ENCODE measurements at places on chromosomes 3 and 15. TPM values are rescaled to one million over a fixed set of nuclear protein-coding genes. Genes with fewer than 3 reads are reported as not detected.

The GOLGA8J gene
- total RNA-seq, result not detected

DNA sequence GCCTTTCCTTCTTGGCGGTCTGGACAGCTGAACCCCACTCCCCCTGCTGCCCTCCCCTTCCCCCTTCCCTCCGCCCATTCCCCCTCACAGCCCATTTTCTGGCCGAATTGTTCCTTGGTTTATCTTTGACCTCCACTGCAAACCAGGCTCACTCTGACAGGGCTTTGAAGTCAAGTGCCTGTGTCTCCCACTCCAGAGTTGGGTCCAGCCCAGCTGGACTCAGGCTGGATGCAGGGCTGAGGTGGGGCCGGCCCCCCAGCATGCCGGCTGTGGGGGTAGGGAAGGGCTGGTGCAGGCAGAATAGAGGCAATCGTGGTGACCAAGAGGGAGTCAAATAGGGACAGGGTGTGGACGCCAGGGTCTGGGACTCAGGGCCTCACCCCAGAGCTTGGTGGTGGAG, 57.0 kb upstream of the MRPS22 start:
- no peak overlapping the region for H3K4me3 ChIP-seq
- no peaks in the 10 kb centered on the region for H3K36me3 ChIP-seq
- DNase-seq, result no peak
- no peaks in the 10 kb centered on the region for H3K4me1 ChIP-seq
- H3K27ac ChIP-seq, result no peak overlapping the region

DNA sequence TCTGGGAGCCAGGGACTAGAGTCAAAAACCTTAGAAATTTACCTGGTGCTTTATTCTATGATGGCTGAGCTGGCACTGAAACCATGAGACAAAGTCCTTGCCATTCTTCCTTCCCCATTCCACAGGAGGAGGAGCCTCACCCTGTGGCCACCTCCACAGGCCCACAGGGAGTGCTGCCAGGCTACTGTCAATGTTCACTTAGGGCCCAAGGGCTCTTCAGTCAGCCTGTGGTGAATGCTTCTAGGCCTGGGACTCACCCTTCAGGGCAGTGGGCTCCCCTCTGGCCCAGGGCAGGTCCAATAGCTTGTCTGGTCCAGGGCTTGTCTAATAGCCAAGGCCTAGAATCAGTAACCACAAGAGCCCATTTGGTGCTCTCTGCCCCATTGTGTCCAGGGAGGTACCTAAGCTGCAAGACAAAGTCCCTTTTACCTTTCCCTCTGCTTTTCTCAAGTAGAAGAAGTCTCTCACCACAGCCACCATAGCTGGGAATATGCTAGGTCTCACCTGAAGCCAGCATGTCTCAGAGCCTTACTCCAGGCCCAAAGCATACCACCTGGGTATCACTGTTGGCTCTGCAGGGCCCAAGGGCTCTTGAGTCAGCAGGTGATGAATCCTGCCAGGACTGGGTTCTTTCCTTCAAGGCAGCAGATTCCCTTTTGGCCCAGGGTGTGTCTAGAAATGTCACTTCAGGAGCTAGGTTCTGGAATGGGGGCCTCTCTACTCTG, 61.8 kb upstream of the CHRNB4 start:
- no peak overlapping the region for H3K4me3 ChIP-seq
- H3K36me3 ChIP-seq, result no peaks in the 10 kb centered on the region
- DNase-seq, result no peak
- H3K27me3 ChIP-seq, result peaks cover 34% of the 10 kb centered on the region
- peaks cover 13% of the 10 kb centered on the region for H3K4me1 ChIP-seq

DNA sequence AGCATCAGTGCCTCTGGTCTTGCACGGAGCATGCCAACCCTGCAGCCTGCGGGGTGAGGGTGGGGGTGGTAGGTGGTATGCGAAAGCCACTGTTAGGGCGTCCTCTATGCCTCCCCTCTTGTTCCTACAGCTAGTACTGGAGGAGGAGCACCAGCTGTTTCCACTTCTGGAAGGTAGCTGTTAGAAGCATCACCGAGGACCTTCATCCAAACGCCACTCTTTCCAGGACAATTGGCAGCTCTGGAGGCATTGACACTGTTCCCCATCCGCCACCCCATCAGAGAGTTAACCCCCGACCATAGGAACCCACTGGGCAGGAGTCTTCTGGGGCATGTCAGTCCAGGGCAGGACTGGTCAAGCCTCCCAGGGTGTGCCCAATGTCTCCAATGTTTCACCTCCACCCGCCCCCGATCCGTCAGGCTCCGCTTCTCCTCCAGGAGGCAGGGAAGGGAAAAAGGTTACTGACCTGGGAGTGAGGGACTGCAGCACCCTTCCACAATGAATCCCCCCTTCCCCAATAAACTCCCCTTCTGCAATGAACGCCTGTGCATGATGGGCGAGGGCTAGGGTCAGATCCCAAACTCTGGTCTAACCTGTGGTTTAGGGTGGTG, 487 bp downstream of the DUOX2 start:
- peaks cover 18% of the 10 kb centered on the region for H3K4me1 ChIP-seq
- no peak for DNase-seq
- H3K4me3 ChIP-seq, result peak overlapping the region; percentile 68
- H3K36me3 ChIP-seq, result peaks cover 5% of the 10 kb centered on the region

The FBLN2 gene
- not detected for total RNA-seq

DNA sequence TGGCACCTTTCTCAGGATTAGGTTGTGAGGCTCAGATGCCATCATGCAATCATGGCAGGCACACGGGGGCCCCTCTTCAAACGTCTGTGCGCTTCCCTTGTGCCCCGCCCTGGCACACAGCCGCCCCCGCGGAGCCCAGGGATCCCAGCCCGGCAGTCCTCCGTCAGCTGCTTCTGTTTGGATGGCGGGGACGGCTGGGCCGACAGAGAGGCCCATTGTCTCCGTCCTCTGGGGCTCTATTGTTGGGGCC, 849 bp upstream of the HDAC11 start:
- peaks cover 6% of the 10 kb centered on the region for H3K4me1 ChIP-seq
- no peaks in the 10 kb centered on the region for H3K36me3 ChIP-seq

- no peaks in the 10 kb centered on the region for H3K36me3 ChIP-seq
- no peak for DNase-seq
- no peak overlapping the region for H3K4me3 ChIP-seq
- H3K27me3 ChIP-seq, result peaks cover 8% of the 10 kb centered on the region
- no peaks in the 10 kb centered on the region for H3K4me1 ChIP-seq
- no peak overlapping the region for H3K27ac ChIP-seq
Observed at GRCh38 chr3:160168246-160168645, 57.0 kb upstream of the C3orf80 start.

All from natural killer cell treated with Interleukin-12 subunit alpha and Interleukin-12 subunit beta and Interleukin-15 and Interleukin-18, amount 100 ng/mL, for 72 hours (primary cell).